Activated CD4-positive, alpha-beta T cell treated with anti-CD3 and anti-CD28 coated beads, Interleukin-2, amount 50 U/mL, for 48 hours (primary cell): ENCODE measurements at places on chromosomes 3 and 15.

- DNase-seq: no peak
Observed at GRCh38 chr3:147574621-147575020, 165.5 kb downstream of the ZIC1 start.

DNA sequence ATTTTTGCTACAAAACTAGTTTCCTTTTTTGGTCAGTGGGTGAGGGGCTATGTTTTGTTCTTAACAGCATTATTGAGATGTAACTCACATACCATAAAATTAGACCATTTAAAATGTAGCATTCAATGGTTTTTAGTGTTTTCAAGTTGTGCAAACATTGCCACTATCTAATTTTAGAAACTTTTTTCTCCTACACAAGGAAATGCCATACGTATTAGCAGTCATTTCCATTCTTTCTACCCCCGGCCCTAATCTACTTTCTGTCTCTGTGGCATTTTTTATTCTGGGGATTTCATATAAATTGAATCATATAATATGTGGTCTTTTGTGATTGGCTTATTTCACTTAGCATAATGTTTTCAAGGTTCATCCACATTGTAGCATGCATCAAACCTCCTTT lies 55.0 kb upstream of the TIPARP start:
- no peak for DNase-seq

- DNase-seq: no peak
Observed at GRCh38 chr15:96232335-96232734, 98.2 kb upstream of the NR2F2 start.

DNA sequence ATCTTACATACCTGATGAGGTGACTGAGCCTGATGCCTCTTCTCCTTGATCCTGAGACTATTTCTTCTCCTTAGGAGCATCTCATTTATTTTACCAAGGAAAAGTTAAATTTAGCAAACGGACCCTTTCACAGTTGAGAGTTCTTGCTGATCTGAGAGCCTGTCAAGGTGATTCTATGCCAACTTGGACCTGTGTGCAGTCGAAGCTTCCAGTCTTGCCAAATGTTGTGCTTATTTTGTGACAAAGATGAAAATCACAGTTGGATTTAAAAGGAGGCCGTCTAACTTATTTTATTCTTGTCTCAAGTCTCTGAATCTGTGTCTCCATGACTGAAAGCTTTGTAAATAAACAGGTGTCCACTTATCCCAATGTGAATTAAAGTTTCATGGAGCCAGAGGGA lies 296.3 kb upstream of the EPHA3 start:
- DNase-seq: no peak

- no peak for DNase-seq
Observed at GRCh38 chr15:86382341-86382740, 302.7 kb downstream of the AGBL1 start.

DNA sequence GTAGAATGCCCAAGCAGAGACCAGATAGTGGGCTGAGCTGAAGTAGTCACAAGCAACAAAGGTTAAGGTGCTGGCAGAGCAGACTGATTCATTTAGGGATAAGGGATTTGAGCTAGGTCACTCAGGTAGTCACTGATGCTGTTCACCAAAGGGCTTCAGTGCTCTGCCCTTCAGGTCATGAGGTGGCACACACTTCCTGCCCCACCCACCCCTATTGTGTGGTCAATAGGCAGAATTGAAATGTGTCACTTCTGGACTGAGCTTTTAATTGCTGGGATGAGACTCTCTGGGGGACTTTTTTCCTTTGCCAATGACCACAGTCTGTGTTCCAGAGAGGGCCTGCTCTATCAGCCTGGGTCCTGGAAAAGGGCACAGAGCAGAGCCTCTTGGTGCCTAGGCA lies 2.9 kb upstream of the DIS3L start:
- peak; percentile 7 for DNase-seq

- DNase-seq: no peak
Observed at GRCh38 chr3:175432376-175433025, 573.4 kb downstream of the NAALADL2 start.

GRCh38 chr15:72197460-72198355 lies at the start of gene GRAMD2A:
TSS of gene GRAMD2A (minus strand) at chr15:72197787.
- DNase-seq: peak; percentile 56

GRCh38 chr3:172627057-172627809 lies 83.6 kb downstream of the NCEH1 start:
- no peak for DNase-seq

DNA sequence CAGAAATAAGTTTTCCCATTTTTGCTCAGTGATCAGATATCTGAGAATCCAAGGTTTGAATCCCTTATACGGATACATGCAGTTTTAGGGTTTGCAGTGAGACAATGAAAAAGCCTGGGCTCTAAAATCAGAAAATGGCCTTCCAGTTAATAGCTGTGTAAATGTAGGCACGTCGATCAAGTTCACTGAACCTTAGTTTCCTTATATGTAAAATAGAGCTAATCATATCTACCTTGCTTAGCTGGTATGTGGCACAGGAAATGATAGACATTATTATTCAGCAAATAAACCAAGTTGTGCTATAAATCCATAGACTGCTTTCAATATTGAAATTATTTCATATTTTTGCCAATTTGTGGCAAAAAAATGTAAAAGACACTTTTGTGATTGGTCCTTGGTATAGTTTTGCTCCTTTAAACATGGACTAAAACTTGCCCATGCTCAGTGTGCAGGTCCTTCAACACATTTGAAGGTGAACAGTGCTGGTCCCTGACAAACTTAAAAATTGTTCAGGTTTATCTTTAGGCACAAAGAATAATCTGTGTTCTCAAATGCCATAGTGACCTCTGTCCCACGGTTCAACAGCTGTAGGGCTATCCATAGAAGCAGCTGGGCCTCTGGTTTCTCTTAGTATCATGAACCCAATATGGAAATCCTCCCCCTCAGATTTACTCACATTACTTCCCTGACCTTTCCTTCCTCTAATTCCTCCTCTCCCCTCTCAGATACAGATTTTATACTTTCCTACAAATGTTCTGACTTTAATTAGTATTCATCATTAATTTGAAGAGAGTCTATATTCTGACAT lies 51.0 kb downstream of the CCDC54 start:
- DNase-seq: no peak

DNA sequence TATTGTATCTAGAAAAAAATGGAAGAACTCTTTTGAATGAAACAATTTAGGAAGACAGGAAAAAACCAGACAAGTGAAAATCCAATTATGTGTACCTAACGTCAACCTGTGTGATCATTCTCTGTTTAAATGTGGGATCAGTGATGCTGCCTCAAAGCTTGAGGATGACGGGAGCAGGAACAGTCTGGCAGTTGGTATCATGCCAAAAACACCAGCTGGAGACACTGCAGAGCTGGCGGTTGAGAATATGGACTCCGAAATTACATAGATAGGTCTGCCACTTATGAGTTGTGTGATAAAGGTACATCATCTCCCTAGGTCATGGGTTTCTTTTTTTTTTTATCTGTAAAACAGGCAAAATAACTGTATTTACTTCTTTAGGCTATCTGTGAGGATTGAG lies 480.5 kb downstream of the CNTN4 start:
- no peak for DNase-seq

GRCh38 chr3:56061279-56061626 lies 407.0 kb downstream of the ERC2 start:
- no peak for DNase-seq

DNA sequence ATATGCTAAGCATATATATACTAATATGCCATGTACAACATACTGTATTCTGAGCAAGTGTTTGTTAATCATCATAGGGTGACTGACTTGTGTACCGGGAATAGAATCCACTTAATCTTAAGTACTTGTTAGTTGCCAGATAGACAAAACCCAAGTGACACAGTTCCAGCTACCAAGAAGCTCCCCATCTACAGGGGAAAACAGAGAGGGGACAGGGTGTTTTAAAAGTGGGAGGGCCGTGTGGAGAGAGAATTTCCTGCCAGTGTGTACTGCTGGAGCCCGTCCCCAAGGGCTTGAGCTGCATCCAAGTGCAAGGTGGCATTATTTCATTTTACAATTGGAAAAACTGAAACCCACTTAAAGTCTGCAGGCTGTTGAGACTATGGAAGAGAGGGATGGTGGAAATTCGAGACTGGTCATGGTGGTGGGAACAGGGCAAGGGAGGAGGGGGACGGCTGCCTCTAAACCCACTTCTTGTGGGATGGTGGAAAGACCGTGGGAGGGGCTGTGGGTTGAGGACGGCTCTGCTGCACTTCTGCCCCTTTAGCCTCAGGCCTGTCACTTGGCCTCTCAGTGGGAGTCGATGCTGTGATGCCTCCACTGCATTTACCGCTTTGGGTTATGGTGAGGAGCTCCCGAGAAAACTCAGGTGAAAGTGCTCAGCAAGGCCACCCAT lies 310.6 kb upstream of the LRRFIP2 start:
- no peak for DNase-seq

DNA sequence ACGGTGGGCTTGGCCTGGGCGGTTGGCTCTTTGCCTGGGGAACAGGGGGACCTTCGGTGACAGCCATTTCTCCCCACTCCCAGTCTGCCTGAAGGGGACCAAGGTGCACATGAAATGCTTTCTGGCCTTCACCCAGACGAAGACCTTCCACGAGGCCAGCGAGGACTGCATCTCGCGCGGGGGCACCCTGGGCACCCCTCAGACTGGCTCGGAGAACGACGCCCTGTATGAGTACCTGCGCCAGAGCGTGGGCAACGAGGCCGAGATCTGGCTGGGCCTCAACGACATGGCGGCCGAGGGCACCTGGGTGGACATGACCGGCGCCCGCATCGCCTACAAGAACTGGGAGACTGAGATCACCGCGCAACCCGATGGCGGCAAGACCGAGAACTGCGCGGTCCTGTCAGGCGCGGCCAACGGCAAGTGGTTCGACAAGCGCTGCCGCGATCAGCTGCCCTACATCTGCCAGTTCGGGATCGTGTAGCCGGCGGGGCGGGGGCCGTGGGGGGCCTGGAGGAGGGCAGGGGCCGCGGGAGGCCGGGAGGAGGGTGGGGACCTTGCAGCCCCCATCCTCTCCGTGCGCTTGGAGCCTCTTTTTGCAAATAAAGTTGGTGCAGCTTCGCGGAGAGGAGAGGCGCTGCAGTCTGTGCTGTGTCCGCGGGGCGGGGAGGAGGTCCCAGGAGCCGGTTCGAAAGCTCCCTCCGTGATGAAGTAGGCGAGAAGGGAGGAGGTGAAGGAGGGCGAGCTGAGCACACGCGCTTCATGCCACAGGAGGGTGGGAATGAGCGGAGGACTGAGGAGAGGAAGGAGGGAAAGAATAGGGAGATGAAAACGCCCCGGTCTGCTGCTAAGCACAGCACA lies 9.6 kb downstream of the CLEC3B start:
- peak; percentile 37 for DNase-seq

GRCh38 chr3:17771177-17772017 lies 29.0 kb upstream of the TBC1D5 start:
- no peak for DNase-seq
